ENCODE measurements at places on chromosomes 3 and 15.

- DNase-seq: no peak
These were observed 34.4 kb downstream of the MINAR1 start for GRCh38 chr15:79466488-79466887.

DNA sequence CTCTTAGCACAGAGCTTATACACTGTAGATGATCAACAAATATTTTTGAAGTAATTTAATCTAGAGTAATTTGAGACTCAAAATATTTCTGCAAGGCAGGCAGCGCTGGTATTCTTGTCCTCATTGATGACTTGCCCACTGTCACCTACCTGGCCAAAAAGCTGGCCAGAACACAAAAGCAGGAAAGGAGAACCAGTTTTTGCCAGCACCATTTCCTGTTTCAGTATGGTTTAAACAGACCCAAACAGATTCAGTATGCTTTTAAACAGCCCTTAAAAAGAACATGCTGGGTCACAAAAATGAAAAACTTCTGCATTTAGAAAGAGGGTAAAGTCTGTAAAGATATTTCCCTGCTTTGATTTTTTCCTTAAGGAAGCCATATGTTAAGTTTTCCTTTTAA is 42.3 kb upstream of the ZNF280D start:
- no peak for DNase-seq

GRCh38 chr15:67931861-67932260 is 92.0 kb upstream of the RNU6-1 start:
- no peak for DNase-seq

- no peak for DNase-seq
These were observed 21.9 kb downstream of the OSTN start for GRCh38 chr3:191220908-191221307.

- DNase-seq: no peak
These were observed 5.1 kb upstream of the KLHL40 start for GRCh38 chr3:42680271-42680670.

All from uterus (tissue), 4 donors.